ENCODE measurements at places on chromosomes 2 and 18. TPM values are rescaled to one million over a fixed set of nuclear protein-coding genes. Genes with fewer than 3 reads are reported as not detected.
A peak's percentile ranks its signal among the peaks of the same experiment; 100 is the strongest.

CNDP1 gene
- not detected for polyA plus RNA-seq

MAIP1 gene
- 11.4 TPM for polyA plus RNA-seq

GRHL1 gene
- polyA plus RNA-seq, result 2.6 TPM

ANKRD23 gene
- polyA plus RNA-seq, result 1.4 TPM

DNA sequence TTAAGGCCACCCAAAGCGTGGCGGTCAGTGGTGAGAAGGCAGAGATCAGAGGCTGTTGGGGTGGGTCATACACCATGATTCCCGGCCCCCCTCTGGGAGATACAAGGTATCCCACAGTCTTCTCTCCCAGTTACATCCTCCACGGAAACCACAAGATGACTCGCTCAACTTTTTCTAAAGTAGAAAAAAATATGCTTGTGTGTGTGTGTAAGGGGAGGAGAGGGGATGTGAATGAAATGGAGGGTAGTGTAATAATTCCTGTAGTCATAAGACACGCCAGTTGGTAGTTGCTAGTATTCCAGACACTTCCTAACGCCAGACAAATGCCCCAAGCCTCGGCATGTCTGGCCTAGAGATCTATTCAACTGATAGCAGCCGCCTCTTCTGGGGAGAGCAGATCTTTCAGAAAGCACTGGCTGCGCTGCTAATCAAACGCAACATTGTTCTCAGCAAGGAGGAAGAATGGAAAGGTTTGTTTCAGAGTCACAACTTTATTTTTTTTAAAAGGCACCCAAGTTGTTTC, 143.5 kb downstream of the TGIF1 start:
- peak; percentile 86 for DNase-seq

DNA sequence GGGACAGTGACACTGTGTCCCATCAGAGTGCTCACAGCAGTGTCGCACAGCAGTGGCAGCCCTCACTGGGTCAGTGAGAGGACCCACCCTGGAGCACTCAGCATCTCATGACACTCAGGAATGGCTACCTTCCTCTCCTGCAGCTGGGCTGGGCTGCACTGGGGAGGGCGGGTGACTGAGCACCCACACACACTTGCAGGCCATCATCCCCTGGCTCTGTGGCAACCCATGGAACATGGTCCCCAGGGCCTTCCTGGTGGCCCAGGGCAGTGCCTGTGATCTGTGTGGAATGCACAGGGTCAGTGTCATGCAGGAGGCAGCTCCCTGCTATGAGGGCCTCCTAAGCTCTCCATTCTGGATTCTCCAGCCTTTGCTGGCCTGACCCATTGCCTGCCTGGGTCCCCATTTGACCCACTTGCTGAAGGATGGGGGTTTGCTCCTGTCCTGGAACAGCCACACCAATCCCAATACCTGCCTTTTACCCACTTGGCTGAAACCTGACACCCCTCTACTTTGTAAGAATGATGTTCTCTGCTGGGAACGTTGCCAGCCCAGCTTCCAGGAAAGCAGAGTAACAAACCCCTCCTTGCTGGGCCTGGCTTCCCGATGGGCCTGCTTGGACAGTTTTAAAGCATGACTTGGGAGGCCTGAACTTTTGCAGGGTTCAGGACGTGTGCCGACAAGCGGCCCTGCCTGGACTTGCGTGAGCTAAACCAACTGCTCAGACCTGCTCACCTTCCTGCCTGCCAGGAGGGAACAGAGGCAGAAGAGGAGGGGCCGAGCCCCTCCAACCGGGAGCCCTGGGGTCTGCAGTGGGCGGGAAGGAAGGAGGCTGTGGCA, 13.7 kb downstream of the HS6ST1 start:
- DNase-seq, result peak; percentile 100

- DNase-seq, result no peak
These were observed 2.4 kb downstream of the MOGAT1 start for GRCh38 chr2:222673883-222674282.

DNA sequence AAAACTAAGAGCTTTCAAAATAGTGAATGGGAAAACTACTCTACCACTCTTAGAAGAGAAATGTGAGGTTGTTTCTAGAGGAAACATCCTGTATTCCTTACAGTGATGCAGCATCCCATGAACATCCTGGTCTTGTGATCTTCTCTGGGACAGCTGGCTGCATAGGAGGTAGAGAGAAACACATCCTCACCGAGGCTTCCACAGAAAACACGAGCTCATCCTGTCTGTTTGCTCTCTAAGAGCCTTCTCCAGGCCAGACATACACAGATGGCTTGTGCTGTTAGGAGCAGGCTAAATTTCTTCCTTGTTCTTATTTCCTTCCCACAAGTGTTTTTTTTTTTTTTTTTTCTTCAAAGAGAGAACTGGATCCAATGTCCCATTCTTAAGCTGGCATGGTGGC, 14.7 kb upstream of the FZD7 start:
- no peak for DNase-seq

- no peak for DNase-seq
These were observed 117.7 kb downstream of the ZEB2 start for GRCh38 chr2:144402251-144402650.

Measured in keratinocyte (primary cell).